ENCODE measurements at places on chromosomes 16 and 17. TPM values are rescaled to one million over a fixed set of nuclear protein-coding genes. Genes with fewer than 3 reads are reported as not detected.

The SULT1A4 gene
- polyA plus RNA-seq, result 35.5 TPM

The PLA2G10 gene
- polyA plus RNA-seq, result not detected

The ATP1B2 gene
- polyA plus RNA-seq, result 20.5 TPM

The CHRNE gene
- 0.94 TPM for polyA plus RNA-seq

The PLCG2 gene
- 7.0 TPM for polyA plus RNA-seq

DNA sequence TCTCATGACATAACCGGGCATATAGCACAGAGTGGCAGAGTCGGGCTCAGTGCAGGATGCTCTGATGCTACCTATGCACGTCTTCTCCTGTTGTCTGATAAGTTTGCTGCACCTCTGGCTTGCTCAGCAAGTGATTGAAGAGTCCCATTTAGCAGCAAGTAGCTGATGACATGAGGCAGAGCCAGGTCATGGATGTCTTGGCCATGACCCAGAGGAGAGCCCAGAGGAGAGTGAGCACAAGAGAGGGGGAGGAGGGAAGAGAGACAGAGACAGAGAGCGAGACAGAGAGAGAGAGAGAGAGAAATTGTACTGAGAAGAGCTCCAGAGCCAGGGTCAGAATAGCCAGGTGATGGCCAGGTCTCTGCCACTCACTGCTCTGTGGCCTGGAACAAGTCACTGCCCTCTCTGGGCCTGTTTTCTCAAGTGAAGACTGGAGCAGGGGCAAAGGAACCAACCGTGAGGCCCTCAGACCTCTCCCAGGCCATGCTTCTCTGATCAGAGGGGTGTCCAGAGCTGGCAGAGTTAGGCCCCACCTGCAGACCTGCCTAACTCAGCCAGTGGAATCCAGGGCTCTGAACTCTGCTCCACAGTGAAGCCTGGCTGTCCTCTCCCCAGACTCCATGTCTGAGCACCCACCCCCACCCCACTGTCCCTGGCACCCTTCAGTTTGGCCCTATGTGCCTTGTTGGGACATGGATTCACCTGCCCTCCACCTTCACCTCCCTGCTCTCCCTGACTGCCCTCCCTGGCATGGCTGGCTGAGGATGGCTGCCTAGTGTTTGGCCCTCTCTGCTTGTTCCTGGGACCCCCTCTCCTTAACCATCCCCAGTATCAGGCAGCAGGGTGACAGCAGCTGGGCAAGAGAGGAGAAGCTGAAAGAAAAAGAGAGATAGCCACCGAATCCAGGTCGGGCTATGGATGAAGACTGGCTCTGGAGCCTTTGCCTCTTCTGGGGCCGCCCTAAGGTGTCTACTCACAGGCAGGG is 4.3 kb upstream of the KRT35 start:
- no peak for DNase-seq

DNA sequence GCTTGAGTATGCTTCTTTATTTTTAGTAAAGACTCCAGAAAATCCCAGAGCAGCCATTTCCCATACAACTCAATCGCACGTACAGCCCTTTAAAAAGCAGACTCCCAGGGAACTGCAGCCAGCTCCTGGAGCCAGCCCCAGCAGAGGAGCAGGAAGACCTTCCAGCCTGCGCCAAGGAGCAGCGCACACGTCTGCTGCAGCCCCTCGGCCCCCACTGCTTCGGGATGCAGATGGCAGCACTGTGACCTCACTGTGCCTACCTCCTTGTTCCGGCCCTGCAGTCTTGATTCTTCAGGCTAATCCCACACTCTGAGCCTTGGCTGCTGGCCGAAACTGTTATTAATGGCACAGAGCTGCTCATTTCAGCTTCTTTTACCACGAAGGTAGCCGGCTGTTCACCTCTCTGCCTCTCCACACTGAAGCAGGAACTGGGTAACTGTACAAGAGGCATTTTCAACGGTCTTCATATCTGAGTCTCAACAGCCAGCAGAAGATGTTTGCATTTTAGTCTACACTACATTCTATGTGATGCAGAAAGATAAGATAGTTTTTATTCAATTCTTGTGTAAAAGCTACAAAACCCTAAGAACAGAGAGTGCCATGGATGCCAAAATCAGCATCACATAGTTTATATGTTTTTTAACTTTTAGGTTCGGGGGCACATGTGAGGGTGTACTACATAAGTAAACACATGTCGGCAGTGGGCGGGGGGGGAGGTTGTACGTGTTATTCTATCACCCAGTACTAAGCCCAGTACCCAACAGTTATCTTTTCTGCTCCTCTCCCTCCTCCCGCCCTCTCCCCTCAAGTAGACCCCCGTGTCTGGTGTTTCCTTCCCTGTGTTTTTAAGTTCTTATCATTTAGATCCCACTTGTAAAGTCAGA is 130.9 kb downstream of the ANKRD11 start:
- no peak for DNase-seq

DNA sequence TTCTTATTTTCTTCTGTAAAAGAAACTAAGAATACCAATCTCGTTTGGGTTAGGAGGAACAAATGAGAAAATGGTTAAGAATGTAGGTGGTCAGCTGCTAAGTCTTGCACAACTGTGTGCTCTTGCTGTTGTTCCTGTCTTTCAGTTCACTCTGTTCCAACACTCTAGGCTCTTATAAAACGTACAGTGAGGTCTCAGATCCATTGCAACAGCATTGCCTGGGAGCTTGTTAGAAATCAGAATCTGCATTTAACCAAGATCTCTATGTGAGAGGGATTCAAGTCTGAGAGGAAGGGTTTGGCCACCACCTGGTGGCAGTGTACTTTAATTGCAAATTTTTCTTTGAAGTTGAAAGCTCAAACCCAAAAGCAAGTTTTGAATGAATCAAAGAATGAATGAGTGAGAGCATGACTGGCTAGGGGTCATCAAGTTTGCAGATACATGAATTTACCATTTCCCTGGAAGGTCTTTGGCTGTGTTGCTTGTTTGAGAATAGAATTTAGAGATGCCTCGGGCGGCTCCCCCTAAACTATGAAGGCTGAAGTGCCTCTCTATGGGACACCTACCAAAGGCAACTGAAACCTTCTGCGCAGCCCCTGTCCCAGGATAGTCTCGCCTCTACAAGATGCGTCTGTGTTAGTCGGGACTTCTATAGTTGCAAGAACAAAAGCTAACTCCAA is 2.5 kb downstream of the ALOX15B start:
- DNase-seq, result no peak

DNA sequence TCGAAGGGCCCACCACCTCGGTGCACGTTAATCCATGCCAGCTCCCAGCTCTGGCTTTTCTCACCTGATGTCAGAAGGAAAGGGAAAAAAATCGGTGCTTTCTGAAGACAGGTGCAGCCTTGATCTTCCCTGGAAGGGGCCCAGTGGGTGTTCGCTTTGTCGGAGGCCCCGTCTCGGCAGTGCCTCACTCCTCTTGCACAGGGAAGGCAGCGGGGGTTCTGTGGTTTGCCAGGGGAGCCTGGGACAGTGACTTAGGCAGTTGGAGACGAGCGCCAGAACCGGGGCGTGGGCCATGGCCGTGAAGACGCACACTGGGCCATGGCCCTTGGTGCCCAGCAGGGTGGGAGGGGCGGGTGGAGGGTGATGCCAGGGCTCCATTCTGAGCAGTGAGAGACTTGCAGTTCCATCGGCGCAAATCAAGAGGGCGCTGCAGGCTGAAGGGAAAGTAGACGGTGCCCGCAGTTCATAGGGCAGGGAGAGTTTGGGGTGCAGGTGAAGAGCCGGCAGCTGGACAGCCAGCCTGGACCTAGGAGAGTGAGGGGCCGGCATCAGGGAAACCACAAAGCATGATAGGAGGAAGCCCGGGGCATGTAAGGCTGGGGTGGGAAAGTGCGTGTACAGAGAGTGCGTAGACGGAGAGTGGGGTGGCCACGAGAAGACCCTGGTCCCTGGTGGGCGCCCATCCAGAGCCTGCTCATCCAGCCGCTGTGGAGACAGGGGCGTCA is 101.3 kb upstream of the CHMP6 start:
- DNase-seq, result no peak

DNA sequence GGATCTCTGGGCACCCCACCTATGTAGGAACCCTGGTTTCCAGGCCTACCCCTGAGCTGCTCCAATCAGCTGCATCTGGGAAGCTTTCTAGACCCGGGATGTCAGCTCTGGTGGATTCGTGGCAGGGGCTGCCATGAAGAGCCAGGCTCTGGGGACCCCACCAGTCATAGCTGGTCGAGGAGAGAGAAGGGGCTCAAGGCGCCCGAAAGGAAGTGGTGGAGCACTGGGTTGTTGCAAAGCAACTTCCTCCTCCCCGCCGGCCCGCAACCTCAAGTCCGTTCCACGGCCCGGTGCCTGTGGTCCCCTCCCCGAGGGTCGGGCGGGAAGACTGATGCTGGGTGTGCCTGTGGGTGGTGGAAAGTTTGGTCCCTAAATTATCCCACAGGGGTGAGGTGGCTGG is 10.2 kb downstream of the TBKBP1 start:
- no peak for DNase-seq

GRCh38 chr16:15545544-15545943 is 97.4 kb downstream of the MARF1 start:
- no peak for DNase-seq

GRCh38 chr17:76262732-76263344 is 2.3 kb upstream of the UBALD2 start:
- DNase-seq, result peak; percentile 72

GRCh38 chr17:11836508-11836907 is 160.8 kb downstream of the ZNF18 start:
- DNase-seq, result no peak

DNA sequence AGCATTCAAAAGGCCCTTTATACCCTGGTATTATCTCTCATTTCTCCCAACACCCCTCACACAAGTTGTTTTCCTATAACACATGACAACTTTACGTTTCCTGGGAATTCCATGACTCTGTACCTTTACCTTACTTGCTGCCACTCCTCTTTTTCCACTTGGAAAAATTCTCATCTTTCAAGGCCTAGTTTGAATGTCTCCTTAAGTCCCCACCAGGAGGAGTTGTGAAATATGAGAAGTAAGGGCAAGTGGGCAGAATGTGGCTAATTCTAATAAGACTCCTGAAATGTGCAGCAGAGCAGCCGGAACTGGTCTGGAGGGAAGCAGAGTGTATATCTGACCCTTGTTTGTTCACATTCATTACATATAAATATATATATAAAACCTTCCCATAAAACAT is 39.7 kb downstream of the BRCA1 start:
- no peak for DNase-seq

- DNase-seq, result no peak
Measured at GRCh38 chr17:39750131-39751015, 12.6 kb downstream of the GRB7 start.

DNA sequence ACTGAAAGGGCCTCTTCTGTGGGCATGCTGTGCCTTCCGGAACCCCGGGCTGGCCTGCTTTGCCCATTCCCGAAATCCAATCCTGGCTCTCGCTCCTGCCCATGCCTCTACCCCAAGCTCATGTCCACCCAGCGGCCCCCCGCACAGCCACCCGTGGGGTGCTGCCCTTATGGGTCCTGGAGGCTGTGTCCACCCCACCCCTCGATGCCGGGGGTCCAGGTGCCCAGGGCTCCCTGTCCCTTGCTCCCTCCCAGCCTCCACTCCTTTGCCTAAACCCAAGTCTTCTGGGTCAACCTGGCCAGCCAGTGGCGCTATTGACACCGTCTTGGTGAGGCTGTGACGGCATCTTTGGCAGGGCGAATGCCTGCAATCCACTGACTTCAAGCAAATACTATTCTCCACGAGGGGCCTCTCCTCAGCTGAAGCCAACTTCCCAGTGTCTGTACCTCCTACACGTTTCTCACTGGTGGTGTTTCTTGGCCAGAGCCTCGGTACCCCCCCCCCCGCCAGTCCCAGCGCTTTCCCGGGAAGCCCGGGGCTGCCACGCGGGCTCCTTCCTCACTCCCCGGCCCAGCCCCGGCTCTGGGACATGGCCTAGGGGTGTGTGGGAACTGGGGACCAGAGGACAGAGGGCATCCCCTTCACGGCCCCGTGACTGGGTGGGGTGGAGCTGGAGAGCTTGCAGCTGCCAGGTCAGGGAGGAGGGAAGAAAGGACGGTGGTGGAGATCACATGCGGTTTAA is 12.2 kb upstream of the DUS1L start:
- DNase-seq, result no peak

- no peak for DNase-seq
Measured at GRCh38 chr17:28720247-28720996, 637 bp downstream of the RPL23A start.

DNA sequence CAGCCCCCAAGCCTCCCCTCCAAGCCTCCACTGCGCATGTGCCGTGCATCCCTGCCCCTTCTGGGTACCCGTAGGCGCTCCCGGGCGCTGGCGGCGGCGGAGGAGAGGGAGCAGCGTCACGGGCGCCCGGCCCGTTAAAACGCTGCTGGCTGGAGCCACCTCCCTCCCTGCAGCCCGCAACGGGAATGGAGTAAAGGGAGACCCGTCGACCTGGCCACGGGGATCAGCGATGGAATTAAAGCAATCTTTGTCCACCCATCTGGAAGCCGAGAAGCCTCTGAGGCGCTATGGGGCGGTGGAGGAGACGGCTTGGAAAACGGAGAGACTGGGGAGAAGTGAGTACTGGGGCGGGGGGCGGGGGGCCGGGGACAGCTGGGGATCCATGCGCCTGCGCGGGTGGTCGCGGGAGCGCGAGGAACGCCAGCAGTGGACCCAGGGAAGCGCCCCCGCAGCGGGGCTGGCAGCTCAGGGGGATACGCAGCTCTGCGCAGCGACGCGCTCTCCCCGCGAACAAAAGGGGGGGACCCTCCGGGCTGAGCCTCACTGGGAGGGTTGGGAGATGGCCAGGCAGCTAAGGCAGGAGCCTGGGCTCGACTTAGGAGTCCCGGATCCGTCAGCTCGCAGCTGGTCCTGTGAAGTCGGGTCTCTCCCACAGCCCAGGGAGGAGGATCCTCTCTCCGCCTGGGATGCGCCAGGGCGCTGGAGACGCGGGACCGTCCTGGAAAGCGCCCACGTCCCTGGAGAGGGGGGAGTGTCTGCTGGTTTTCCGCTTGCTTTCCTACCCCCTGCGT is at the start of gene BMERB1:
Gene BMERB1 (plus strand): TSS at position 164 of the 791 bp plus-strand sequence. CDS start 66 bp downstream, at position 230.
- peak; percentile 60 for DNase-seq

DNA sequence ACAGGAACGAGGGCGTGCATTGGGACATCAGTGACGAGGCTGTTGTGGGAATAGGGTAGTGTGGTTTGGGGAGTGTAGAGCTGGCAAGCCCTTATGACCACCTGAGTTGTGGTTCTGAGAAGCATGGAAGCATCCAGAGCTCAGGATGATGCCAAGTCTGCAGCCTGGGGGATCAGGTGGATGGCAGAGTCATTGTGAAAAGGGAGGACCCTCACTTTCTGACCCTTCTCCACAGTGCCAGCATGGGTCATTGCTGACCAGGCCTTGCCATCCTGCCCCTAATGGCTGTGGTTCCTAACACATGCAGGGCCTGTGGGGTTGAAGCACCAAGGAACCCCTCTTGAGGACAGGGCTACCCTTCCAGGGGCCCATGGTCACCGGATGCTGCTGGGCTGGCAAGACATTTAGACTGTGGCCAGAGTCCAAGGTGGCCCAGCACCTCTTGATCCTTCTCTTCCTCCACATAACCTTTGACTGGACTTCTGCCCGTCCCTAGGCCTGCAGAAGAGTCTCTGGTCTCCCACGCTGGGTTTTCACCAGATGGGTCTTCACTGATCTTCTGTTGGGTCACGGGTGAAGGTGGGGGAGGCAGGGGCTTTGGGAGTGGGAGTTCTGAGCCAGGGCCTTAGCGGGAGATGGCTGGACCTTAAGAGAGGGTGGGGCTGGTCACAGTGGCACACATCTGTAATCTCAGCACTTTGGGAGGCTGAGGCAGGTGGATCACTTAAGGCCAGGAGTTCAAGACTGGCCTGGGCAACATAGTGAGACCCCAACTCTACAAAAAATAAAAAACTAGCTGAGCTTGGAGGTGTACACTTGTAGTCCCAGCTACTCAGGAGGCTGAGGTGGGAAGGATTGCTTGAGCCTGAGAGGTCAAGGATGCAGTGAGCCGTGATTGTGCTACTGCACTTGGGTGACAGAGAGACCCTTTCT is 2.0 kb upstream of the PLA2G15 start:
- no peak for DNase-seq

GRCh38 chr17:43936434-43936833 is 5.8 kb downstream of the PPY start:
- DNase-seq, result no peak

GRCh38 chr17:38867179-38867967 is 2.5 kb upstream of the LASP1 start:
- no peak for DNase-seq

Measured in right lung (tissue), 10 donors.